ENCODE measurements at places on chromosomes 1 and 21.

DNA sequence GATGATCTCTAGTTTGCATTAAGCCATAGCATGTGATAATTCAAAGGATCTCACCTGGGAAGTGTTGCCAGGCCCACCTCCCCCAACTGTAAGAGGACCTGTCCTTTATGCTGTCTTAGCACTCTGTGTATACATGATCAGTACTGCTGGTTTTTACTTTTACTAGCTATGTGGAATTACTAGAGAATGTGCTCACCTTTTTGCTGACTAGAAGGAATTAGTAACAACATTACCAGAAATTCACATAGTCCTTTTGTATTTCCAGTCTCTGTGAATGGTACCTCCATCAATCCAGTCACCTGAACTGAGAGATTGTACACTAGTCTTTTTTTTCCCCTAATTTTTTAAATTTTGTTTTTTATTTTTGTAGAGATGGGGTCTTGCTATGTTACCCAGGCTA is 46.6 kb downstream of the EEIG2 start:
- no peak for DNase-seq

- DNase-seq: no peak
These were observed 227.2 kb downstream of the DPYD start for GRCh38 chr1:97693601-97694000.

- no peak for DNase-seq
These were observed 513.6 kb downstream of the PLPP3 start for GRCh38 chr1:56065729-56066128.

DNA sequence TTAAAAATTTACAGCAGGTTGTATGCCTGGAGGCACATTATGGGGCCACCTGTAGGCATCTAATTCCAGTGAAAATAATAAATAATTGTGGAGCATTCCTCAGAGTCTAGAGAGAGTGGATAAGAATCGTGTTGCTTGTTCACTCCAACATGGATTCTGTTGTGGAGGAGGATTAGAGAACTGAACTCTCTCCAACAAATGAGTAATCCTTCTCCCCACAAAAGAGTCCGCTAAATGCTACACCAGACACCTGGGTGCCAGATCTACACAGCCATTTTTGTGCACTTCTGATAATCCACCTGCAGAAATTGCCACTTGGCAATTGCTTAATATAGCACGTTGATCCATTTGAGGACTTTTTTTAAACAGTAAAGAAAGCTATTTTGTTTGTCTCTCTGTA is 113.7 kb upstream of the DPYD start:
- no peak for DNase-seq

- DNase-seq: no peak
These were observed 26.3 kb downstream of the NMNAT2 start for GRCh38 chr1:183391863-183392262.
